Non-pigmented ciliary epithelial cell (primary cell): ENCODE measurements at places on chromosomes 6 and 20.
A peak's percentile ranks its signal among the peaks of the same experiment; 100 is the strongest.

- no peak for DNase-seq
These were observed 21.5 kb downstream of the COL9A3 start for GRCh38 chr20:62838128-62838891.

DNA sequence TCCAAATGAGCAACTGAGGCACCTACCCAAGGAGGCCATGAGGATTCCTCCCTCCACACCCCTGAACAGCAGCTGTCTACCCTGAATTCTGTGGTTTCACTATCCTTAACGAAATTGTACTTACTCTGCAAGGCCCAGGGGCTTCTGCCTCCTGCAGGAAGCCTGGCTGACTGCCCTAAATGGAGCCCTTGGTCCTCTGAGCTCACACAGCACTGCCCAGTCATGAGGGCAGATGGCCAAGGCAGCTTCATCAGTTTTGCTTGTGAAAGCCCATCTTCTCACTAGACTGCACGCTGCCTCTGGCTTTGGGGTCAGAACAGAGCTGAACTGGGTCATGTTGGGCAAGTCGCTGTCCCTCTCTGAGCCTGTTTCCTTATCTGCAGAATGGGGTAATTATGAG, 26.4 kb upstream of the SIRPA start:
- DNase-seq, result no peak

GRCh38 chr20:34300809-34301586, 2.2 kb downstream of the AHCY start:
- no peak for DNase-seq

GRCh38 chr6:11198663-11199603, 33.5 kb downstream of the NEDD9 start:
- DNase-seq, result no peak

DNA sequence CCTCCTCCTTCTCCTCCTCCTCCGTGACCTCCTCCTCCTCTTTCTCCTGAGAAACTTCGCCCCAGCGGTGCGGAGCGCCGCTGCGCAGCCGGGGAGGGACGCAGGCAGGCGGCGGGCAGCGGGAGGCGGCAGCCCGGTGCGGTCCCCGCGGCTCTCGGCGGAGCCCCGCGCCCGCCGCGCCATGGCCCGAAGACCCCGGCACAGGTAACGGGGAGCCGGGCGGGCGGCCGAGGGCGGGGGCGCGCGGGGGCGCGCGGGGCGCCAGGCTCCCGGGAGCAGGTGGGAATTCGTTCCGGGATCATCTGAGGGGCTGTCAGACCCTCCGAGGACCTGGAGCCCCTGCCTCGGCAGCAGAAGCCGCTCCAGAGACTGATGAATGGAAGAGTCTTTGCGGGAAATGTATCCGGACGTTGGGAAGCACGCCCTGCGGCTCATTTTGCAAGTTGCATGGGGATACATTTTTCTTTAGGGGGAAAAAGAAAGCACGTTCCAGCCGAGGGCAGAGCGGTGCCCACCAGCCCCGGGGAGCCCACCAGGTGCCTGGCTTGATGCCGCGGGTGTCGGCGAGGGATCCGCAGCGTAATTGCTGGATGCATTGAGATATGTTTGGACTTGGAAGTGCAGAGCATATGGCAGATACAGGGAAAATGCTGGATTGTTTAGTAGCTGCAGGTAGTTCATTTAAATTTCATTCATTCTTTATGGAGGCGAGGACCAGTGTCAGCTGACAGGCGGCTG, 394 bp downstream of the MYB start:
- no peak for DNase-seq

DNA sequence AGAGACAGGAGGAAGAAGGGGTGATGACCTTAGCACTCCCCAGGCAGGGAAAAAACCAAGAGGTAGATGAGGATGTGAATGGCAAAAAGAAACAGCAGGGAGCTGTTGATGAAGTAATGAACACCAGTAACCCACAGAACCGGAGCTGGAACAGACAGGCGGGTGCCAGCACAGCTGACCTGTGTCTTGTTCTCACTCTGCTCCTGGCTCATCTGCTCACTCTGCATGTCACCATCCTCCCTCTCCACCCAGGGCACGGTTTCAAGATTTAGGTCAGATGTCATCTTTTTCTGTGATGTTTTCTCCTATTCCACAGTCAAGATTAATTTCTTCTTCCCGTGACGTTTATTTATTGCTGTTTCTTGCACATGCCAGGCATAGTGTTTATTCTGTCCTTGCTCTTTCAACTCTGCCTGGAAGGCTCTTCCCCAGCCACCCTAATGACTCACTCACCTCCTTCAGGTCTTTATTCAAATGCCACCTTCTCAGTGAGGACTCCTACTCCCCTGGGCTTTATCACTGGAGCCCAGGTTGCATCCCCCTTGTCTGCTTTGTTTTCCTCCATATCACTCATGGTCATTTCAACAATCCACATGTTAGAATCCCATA, 164.5 kb upstream of the HDAC2 start:
- DNase-seq, result no peak

GRCh38 chr6:5674141-5674540, 332.6 kb downstream of the NRN1 start:
- no peak for DNase-seq

DNA sequence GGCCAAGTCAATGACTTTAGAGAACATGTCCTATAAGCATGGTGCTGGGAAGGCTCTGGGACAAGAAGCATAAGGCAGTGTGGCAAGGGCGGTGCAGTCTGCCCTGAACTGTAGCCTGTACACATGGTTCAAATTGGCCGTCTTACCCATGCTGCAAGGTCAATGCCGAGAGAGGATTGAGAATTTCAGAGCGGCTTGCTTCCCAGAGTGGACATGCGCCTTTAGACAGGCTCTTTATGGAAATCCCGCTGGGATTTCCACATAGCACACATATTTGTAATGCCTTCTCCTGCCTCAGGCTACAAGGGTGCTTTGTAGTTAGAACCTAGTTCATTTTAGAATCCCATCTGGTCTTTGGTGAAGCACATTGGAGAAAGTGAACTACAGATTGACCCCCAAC, 36.1 kb upstream of the CEP162 start:
- no peak for DNase-seq

GRCh38 chr20:1813101-1813529, 82.1 kb upstream of the SIRPA start:
- peak; percentile 67 for DNase-seq

DNA sequence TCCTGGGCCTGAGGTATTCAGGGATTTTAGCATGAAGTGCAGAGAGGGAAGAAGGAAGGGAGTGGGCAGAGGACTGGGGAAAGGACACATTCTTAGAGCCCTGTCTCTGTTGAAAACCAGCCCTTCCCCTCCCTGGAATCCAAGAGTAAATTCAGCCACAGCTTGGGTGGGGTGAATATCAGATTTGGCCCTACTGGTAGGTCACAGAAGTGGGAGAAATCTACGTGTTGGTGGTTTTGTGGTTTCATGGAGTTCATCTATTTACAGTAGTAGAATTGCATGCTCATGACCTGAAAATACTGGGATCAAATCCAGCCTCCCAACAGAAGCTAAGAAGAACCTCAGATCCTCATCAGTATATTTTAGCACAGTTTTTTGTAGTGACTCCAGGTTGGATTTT, 404.4 kb downstream of the BMP2 start:
- peak; percentile 41 for DNase-seq

DNA sequence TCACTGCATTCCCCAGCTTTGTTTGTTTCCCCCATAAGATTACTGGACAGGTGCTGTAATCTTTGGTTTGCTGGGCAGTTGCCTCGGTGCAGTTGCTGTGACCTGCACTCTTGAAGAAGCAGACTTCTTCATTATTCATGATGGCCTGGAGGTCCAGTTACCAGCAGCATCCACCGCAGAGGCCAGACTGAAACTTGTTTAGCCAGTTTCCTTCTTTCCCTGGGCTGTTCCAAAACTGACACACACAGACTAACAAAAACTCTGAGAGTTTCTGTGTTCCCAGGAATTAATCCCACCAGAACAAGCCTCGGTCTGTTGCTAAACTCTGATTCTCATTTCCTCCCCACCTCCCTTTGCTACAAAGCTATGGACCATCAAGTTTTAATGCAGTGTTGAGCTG, 144.1 kb downstream of the QRSL1 start:
- DNase-seq, result no peak

GRCh38 chr6:53699462-53699861, 33.9 kb upstream of the KLHL31 start:
- no peak for DNase-seq

DNA sequence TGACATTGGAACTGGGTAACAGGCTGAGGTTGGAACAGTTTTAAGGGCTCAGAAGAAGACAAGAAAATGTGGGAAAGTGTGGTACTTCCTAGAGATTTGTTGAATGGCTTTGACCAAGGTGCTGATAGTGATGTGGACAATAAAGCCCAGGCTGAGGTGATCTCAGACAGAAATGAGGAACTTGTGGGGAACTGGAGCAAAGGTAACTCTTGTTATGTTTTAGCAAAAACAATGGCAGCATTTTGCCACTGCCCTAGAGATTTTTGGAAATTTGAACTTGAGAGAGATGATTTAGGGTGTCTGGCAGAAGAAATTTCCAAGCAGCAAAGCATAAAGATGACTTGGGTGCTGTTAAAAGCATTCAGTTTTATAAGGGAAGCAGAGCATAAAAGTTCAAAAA, 474.7 kb upstream of the ADGRB3 start:
- no peak for DNase-seq

GRCh38 chr6:41545247-41545702, 906 bp upstream of the FOXP4 start:
- no peak for DNase-seq

- DNase-seq, result no peak
These were observed 96.0 kb downstream of the MAP3K5 start for GRCh38 chr6:136696238-136696637.

DNA sequence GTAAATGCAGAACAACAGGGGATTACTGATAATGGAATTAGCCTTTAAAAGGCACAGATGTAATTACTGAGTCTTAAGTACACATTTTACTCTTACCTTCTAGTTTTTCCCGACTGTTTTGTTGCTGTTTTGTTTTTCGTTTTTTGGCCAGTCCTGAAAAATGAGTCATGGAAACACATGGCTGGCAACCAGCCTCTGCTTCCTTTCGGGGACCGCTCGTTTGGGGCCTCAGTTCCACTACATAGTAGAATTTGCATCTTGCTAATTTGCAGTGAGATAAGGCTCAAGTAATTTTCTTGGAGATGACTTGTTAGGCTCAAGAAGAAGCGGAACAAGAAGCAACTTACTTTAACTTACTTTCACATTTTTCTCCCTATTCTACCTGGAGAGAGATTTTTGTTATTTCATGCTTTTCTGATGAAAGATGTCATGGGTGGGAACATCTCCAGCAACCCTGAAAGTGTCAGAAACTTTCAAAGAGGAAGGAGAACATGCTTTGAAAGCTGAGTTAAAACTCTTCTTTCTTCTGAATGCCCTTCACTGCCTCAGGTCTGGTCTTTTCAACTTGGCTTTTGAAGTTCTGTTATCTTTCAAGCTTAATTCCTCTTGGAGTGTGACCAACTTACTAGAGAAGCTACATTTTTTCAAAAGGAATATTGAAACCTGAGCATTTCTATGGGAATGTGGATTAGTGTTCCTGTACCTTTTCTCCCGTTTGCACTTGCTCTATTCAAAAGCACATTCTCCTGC, 71.5 kb upstream of the HDAC2 start:
- DNase-seq, result no peak

DNA sequence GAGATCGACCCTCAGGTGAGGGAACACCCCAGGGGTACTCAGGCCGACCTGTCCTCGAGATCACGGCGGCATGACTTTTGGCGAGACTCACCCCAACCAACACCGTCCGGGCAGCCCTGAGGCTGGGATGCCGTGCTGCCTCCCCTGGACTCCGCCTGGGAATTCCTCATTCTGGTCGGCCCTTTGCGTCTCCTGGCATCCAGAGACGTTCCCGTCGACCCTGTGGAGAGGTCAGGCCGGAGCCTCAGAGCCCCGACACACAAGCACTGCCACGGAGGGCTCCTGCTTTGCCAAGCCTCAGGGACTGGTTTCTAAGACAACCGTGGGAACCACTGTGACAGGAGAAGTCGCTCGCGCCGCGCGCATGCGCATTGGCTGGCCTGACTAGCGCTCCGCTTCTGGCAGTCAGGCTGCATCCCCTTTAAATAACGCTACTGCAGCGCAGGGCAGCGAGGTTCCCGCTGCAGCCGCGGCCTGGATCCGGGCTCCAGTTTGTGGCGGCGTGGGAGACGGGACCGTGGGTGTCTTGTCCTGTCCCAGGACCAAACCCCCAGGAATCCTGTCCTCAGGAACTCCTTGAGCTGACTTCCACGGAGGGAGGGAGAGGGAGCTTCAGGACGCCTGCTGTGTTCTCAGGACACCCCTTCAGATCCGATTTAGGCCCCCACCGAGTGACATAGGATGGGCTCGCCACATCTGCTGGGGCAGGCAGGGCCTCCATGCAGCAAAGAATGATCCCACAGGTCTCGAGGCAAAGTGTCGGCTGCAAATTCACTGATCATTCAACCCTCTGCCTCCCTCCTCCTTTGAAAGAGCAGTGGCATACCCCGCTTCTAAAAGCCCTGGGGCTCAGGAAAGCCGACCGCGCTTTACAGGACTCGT, 163.2 kb upstream of the ZNF337 start:
- no peak for DNase-seq

DNA sequence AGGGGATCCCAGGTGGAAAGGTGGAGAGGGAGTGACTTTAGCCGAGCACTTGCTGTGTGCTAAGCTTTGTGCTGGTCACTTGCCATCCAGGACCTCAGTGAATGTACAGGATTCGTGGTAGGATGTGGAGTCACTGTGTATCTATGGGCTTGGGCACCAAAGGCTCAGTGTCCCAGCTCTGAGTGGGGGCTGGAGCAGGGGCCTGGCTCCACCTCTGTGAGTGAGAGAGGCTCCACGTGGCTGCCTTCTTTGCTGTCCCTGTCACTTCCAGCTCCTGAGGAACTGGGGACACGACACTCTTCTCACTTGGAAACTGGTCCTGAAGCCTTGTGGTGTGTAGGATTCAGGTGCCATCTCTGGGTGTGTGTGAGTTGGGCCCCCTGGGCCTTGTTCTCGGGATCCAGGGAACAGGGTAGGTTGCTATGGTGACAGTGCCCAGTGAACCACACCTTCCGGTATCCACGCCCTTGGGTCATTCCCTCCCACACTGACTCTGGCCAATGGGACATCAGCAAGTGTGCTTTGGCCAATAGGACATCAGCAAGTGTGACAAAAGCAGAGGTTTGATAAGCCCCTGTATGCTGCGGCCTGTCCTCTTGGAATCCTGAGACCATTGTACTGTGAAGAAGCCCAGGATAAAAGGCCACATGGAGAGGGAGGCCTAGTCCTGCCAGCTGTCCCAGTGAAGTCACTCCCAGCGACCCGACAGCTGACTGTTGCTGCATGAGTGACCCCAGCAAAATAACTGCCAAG, 87.7 kb downstream of the CDH22 start:
- DNase-seq, result no peak

DNA sequence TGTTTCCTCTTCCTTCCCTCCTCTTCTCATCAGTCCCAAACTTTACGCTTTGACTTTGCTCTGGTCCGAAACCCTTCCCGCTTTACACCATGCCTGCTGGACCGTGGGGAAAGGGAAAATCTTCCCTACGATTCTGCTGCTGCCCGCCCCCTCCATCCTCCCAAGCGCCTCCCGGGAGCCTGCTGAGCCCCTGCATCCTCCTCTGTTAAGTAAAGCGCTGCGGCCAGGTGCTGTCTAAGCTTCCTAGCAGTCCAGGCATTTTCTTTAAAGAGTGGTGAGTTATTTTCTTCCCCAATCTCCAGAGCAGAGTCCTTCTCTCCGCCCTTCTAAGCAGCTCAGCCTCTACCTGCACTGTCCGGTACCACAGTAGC, 376.3 kb downstream of the RNGTT start:
- no peak for DNase-seq
